Cardiac fibroblast (primary cell): ENCODE measurements at places on chromosomes 1 and 21.

DNA sequence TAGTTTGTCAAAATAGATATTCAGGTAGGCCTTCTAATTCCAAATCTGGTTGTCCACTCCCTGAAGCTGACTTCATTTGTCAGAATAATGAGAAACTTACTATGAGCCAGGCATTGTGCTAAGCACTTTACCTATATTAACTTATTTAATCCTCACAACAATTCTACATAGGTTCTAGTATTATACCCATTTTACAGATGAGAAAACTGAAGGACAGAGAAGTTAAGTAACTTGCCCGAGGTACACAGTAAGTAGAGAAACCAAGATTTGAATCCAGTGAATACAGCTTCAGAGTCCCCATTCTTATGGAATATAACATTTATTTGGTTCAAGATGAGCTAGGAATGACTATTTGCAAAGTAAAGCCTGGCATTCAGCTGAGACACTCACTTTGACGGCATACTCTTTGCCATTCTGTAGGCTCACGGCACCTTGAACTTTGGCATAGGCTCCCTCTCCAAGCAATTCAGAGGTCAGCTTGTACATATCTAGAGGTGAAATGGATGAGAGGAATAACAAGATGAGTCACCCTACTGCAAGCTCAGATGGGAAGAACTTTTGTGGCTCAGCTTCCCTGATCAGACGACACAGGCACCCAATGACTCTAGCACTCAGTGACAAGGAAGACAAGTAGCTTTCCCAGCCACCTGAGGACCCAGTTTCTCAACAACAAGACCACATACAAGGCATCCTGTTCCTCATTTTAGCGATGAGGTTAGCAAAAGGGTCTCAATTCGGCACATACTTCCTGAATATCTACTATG lies 23.7 kb downstream of the MKNK1 start:
- peak; percentile 15 for DNase-seq

DNA sequence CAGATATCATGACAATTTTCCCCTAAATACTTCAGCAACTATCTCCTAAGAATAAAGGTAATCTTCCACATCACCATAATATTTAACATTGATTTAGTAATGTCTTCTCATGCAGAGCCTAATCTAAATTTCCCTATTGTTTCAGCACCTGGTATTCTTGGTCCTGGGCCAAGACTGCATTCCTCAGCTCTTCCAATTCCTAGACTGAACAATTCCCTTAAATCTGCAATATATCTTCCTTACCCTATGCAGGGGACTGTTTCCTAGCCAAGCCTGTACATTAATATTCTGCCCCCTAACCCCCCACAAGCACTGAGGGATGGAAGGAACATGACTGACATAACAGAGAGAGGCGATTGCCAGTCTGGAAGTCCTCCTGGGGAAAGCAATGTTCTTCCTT lies 28.7 kb upstream of the DISP1 start:
- DNase-seq: peak; percentile 60

- DNase-seq: no peak
Measured at GRCh38 chr1:112146201-112146715, 156.8 kb upstream of the KCND3 start.

GRCh38 chr1:43978264-43978550 lies 803 bp upstream of the B4GALT2 start:
- no peak for DNase-seq

DNA sequence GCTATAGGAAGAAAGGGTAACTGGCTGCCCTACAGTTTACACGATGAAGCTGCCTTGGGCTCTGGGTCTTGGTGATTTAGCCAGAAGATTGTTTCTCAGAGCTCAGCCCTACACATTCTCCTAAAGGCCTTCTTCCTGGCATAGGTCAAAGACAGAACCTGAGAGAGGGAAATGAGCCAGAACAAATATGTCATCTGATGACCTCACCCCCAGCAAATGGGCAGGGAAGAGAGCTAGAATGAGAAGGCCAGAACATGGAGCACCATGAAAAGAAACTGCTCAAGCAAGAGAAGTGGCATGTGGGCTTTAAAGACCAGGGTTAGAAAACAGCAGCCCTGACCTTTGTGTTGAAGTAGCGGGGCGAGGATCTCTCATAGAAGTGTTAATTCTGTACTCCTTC lies 5.5 kb upstream of the ILDR2 start:
- DNase-seq: no peak

- peak; percentile 38 for DNase-seq
Measured at GRCh38 chr1:110005971-110006370, 21.4 kb downstream of the AHCYL1 start.

DNA sequence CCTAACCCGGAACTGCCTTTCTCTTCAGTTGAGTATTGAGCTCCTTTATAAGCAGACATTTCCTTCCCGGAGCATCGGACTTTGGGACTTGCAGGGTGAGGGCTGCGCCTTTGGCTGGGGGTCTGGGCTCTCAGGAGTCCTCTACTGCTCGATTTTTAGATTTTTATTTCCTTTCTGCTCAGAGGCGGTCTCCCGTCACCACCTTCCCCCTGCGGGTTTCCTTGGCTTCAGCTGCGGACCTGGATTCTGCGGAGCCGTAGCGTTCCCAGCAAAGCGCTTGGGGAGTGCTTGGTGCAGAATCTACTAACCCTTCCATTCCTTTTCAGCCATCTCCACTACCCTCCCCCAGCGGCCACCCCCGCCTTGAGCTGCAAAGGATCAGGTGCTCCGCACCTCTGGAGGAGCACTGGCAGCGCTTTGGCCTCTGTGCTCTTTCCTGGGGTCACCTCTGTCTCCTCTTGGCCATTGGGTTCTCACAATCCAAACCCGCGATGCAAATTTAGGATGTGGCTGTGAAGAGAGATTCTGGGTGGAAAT lies 3.7 kb downstream of the OLIG2 start:
- no peak for DNase-seq

GRCh38 chr1:200670242-200671118 lies 773 bp upstream of the DDX59 start:
- DNase-seq: no peak

DNA sequence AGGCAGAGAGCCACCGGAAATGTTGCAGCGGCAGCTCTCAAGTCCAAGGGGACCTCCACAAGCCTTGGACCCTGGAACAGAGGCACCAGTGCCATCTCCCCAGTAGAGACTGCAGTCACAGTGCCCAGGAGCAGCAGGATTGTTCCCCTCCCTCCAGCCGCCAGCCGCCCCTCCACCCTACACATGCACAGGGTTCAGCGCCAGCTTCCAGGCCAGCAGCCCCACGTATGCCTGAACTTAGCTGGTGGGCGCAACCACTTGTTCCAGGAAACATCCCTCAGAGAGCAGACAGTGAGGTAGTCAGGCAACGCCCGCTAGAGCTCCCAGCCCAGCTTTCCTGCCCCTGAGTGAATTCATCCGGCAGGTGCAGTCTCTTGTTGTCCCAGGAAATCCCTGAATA lies 1098.1 kb upstream of the NCAM2 start:
- no peak for DNase-seq

DNA sequence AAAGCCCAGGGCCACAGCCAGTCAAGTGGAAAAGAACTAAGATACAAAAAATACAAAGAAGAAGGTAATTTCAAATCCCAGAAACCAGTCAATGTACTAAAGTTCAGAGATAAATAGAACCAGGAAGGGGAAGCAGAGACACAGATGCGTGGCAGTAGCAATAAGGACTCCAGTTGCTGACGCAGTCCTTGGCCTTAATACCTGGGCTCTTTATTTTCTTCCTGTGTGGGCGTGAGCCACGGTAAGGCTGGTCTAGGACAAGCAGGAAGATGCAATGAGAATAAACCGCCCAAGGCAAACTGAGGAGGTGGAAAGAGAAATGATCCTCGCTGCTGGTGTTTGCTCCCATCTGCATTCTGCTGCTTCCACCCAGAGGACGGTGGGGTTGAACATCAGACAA lies 65.6 kb upstream of the PLXNA2 start:
- no peak for DNase-seq

- DNase-seq: no peak
Measured at GRCh38 chr1:3127738-3128137, 58.7 kb downstream of the PRDM16 start.

DNA sequence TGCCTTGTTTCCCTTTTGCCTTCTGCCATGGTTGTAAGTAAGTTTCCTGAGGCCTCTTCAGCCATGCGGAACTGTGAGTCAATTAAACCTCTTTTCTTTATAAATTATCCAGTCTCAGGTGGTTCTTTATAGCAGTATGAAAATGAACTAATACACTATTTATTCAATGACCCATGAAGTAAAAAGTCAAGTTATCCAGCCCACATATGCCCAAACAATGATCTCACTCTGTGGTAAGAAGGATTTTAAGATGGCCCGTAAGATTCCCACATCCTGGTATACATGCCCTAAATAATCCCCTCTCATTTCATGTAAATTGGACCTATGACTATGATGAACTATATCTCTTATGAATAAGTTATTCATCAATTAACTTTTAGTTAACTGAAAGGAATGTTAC lies 1008.3 kb upstream of the B3GALT2 start:
- no peak for DNase-seq

GRCh38 chr1:204438628-204439027 lies 27.0 kb upstream of the PPP1R15B start:
- peak; percentile 98 for DNase-seq

DNA sequence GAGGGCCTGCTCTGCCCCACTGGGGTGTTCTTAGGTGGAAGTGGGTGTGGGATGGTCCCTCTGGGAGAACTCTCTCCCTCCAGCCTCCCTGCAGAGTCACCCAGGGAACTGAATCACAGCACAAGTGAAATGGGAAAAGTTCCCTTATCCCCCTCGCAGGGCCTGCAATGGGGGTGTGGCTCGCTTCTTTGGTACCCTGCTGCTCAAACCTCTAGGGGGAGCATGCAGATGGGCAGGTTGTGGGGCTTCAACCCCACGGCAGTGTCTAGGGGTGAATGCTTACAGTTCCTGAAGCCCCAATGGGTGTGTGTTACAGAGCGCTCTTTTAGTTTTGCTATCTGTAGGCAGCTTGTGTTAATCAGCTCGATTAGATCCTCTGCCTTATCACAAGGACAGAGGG lies 59.0 kb upstream of the TINAGL1 start:
- DNase-seq: no peak

DNA sequence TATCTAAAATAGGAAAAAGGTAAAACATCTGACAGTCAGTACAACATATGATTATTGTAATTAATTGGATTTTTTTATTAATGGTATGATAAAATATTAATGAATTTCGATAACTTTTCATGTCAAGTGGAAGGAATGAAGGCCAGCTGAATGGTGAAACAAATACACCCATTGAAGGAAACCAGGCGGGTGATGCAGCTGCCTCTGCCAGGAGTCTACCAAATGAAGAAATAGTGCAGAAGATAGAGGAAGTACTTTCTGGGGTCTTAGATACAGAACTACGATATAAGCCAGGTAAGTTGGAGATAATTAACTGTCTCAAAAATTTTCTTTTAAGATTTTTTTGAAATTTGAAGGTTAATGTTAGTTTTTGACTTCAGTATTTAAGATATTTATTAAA lies 3.2 kb downstream of the SON start:
- no peak for DNase-seq

GRCh38 chr1:179156708-179157107 lies 72.8 kb downstream of the ABL2 start:
- DNase-seq: no peak

GRCh38 chr1:16186655-16187235 lies 25.7 kb downstream of the ARHGEF19 start:
- DNase-seq: no peak

- DNase-seq: peak; percentile 81
Measured at GRCh38 chr1:145782272-145783099, 41.4 kb downstream of the RNF115 start.

DNA sequence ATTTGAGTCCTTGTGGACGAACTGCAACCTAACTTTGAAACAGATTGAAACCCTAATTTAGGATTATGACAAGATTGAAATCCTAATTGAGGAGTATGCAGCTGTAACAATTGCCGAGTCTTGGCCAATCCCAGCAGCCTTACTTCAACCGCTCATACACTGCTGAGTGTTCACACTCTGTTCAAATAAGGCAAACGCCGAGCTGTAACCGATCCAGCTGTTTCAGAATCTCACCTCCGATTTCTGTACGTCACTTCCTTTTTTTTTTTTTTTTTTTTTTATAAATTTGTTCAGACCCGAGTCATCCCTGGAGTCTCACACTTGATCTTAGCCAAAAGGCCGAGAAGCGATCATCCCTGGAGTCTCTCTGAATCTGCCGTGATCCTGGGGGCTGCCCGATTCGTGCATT lies 22.3 kb upstream of the ATP5PO start:
- DNase-seq: no peak

DNA sequence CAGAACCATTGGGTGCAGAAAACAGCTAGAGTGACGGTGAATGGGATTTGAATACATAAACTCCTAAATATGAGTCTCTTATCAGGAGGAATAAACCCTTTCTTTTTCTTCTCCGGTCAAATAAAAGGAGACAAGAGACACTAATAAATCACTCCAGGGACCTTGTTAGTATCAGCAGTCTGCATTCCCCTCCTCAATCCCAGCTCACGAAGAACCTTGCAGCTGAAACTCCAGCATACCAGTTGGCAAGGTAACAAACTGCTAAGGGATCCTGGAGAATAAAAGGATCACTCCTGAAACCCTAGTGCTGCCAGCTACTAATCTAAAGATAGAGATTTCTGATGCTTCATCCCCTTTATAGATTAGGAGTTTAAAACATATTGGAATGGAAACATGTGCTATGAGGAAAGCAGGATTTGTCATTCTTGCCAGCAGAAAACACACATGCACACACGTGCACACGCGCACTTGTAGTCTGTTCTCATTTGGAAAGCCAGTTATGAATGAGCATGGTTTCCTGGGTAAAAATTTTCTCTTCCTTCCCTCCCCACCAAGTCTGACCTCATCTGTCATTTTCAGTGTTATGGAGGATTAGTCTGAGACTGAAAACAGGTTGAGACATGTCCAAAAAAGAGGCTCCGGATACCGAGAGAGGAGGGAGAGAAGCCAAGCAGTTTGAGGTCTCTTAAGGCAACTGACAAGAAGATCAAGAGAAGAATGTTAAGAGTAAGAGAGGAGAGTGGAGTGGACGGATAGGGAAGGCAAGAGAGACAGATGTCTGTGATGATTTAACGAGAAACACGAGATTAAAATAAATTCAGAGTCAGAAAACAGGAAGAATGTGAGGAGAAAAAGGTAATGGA lies 10.9 kb downstream of the IER5 start:
- peak; percentile 68 for DNase-seq

DNA sequence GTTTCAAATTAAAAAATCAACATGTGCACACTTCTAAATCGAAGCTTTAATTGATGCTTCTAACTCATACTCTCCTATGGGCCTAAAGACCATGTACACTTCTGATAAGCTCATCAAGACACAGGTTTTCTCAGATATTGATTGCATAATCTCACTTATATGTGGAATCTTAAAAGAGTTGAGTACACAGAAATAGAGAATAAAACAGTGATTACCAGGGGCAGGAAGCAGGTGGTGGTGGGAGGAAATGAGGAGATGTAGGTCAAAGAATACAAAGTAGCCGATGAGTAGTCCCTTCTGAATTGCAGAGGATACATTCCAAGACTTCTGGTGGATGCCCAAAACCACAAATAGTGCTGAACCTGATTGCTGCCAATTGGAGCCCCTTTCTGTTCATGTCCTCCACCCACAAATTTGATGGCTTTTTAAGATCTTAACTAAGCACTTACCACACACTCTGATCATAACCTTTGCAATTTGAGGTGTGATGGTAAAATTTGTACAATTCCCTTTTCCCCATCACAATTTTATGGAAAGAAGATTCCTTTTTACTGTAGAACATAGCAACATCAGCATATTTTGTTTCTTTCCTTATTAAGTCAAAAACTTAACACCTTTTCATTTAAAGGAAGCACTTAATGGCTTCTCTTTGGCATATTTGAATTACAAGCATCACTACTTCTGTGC lies 3.3 kb upstream of the CD1B start:
- DNase-seq: no peak
